ENCODE measurements at places on chromosomes 7 and 10.

- DNase-seq, result no peak
Measured at GRCh38 chr10:23362879-23363792, 18.5 kb upstream of the C10orf67 start.

DNA sequence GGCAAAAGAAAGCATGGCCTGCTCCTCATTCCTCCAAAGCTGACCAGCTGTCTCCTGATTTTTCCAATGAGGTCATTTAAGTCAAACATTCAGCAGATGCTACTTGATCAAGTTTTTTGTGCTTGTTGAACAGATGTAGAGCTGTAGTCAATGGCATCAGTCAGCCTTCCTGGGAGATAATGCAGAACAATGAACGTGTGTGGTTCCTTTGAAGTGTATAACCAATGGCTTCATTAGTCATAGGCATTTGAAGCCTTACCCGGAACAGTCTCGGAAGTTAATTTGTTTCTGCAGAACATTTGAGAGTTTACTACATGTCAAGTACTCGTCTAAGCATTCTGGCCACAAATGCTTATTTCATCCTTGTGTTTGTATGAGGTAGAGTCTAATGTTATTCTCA is 227.1 kb downstream of the ADRA2A start:
- no peak for DNase-seq

GRCh38 chr7:76089865-76090475 is 42.1 kb downstream of the MDH2 start:
- DNase-seq, result no peak

DNA sequence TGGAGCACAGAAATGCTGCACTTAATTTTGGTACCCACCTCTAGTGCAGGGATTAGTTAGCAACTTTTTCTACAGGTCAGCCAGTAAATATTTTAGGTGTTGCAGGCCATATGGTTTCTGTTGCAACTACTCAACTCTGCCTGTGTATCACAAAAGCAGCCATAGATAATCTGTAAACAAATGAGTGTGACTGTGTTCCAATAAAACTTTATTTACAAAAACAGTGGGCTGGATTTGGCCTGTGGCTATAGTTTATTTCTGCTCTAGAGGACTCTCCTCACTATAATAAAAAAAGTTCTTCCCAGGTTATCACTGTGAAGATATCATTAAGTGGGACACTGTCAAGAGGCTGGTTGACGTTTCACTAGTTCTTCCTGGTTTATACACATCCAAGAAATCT is 65.8 kb downstream of the DNAJC12 start:
- no peak for DNase-seq

GRCh38 chr10:71044720-71045119 is 156.4 kb upstream of the PCBD1 start:
- DNase-seq, result no peak

GRCh38 chr10:43263551-43264343 is 3.1 kb downstream of the RASGEF1A start:
- no peak for DNase-seq

DNA sequence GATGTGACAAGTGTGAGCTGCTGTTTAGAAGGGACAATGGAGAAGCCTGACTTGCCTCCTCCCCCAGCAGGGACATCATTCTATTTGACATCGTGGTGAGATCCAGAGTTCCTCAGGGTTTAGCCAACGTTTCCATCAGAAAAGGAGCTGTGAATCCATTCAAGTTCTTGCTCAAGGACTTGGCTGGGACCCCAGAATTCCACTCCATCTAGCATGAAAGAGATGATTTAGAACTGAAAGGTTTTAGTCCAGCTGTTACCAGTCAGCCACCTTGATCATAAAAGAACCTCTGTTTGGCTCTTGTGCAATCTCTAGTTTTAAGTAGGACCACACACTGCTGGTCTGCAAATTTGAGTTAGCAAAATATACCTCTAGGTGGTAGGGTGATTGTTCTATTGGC is 337.6 kb downstream of the FRMD4A start:
- no peak for DNase-seq

DNA sequence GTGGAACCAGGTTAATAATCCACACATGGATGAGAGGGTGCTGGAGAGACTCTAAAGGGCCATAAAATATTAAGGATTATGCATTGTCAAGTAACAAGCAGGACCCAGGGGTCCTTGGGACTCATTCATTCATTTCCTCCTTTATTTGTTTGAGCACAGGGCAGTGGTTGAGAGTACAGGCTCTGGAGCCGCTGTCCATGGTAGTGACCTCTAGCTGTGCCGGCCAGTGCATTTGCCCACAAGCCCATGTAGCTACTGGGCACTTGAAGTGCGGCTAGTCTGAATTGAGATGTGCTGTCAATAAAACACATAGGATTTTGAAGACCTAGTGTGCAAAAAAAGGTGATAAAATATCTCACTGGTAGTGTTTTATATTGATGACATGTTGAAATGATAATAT is 137.6 kb downstream of the C10orf105 start:
- DNase-seq, result no peak

DNA sequence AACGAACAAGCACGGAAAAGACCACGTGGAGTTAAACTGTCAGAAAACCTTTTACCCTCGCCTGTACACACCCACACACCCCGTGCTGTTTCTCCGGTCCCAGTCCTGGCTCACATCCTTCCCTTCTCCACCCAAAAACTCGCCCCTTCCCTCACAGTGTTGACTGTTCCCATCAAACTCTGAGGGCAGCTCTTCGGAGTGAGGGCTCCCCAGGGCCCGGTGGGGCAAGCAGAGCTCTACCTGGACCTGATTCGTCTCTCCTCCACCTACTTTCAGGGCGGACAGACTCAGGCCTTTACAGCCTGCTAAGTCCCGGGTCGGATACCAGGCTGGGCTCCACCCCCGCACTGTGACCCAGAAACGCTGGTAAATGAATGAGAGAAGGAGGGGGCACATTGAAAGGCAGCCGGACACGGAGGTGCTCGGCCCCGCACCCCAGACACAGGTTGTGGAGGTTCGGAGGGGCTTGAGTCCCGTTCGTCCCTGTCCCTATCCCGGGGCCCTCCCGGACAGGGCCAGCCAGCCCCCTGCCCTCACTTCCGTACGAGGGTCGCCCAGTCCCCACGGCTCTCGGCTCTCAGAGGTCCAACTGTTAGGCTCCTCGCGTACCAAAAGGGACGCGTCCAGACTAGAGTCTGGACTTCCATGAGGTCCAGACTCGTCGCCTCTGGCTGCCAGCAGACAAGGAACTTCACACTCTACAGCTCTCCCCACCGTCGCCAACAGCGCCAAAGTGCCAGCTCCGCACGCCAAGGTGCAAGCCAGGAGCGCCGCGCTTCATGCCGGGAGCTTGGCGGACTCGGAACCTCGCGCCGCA is 31.7 kb upstream of the ASL start:
- no peak for DNase-seq

- DNase-seq, result no peak
Measured at GRCh38 chr10:72736828-72737220, 44.9 kb downstream of the MCU start.

GRCh38 chr7:70241536-70242175 is 643.4 kb downstream of the AUTS2 start:
- no peak for DNase-seq

GRCh38 chr10:86969421-86970041 is 1.2 kb downstream of the ADIRF start:
- peak; percentile 36 for DNase-seq

DNA sequence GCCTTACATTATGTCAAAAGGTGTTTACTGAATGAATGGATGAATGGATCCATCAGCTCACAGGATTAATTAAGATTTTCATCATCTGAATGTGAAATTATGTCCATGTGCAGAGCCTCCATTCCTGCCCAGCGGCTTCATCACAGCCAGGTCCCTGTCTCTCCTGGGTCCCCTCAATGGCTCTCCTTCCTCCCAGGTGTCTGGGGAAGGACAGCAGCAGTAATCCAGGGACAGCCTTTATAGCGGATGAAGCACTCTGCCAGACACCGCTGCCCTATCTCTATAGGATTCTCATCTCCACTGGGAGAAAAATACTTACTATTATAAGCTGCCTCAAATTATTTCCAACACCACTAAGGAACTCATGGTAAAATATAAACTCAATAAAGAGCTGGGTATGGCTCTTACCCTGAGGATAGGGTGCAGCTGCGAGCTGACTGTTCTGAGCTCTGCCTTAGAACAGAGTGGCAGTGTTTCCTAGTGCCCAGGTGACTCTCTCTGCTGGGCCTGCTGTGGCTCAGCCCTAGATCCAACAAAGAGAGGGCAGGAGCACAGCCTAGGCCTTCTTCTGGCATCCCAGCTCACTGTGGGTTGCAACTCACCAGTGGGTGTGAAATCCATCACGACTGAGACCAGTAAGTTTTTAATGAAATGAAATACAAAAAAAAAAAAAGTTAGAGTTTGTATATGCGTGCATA is 38.3 kb downstream of the GPRIN2 start:
- DNase-seq, result no peak

- no peak for DNase-seq
Measured at GRCh38 chr7:118239014-118239413, 14.5 kb downstream of the ANKRD7 start.

- DNase-seq, result no peak
Measured at GRCh38 chr10:28714401-28715053, 37.2 kb downstream of the BAMBI start.

- no peak for DNase-seq
Measured at GRCh38 chr10:93656155-93656554, 43.8 kb downstream of the PDE6C start.

DNA sequence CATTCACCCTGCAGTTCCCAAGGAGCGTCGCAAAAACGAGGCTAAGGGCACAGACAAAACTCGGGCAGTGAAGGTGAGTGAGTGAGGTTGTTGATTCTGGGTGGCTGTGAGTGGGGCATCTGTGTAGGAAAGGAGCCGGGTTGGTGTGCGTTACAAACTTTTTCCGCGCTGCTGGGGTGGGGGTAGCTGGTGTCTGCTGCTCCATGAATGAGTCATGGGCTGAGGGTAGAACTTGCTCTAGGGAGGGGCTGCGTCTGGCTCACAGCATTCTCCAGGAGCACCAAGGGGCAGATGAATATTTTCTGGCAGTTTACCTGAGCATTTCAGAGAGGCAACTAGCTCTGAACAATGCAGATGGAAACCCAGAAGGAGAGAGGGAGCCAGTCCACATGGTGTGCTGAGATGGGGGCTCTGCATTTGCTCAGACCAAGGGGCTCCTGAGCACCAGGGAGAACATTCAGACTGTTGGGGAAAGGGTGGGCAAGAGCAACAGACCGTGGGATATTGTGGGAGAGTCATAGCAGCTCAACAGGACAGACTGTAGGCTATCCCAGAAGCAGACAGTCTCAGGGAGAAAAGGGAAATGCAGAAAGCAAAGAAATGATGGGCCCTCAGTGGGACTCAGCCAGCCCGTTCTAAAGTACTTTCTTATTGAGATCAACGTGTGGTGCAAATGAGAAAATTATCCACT is 18.8 kb downstream of the NOBOX start:
- DNase-seq, result no peak

- no peak for DNase-seq
Measured at GRCh38 chr7:135321556-135321955, 87.9 kb downstream of the STRA8 start.

- DNase-seq, result no peak
Measured at GRCh38 chr7:120695848-120696247, 162.1 kb downstream of the TSPAN12 start.

- DNase-seq, result no peak
Measured at GRCh38 chr10:11513727-11514126, 97.7 kb downstream of the USP6NL start.

GRCh38 chr10:48254750-48255512 is 19.6 kb downstream of the FRMPD2 start:
- no peak for DNase-seq

DNA sequence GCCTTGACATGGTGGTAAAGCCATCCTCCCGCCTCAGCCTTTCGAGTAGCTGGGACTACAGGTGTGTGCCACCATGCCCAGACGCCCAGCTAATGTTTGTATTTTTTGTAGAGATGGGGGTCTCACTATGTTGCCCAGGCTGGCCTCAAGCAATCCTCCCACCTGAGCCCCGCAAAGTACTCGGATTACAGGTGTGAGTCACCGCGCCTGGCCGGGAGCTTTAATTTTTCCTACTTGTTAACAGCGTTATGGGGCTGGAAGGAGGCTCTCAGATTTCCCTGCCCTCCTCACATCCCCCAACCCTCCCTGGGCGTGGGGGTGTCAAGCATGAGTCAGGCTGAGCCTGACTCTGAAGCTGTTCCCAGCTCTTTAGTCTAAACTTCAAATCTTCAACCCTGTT is 8.3 kb downstream of the ALKBH4 start:
- no peak for DNase-seq

DNA sequence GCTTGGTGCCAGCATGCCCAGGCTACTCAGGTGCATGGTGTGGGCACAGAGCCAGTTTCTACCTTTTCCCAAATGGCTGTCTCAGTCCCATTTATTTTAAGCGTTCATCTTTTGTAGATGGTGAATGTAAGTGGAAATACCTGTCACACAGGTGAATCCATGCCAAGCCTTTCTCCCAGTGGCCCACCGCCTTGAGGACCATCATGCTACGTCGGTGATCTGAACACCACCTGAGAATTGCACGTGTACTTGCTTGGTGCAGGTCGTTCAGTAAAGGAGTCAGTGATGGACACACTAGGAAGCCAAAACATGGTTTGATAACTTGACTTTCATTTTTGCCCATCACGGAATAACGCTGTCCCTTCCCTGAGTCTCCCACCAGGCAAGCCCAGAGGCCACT is 666.7 kb upstream of the FOXK1 start:
- DNase-seq, result no peak

GRCh38 chr7:39133088-39133487 is 155.4 kb downstream of the POU6F2 start:
- no peak for DNase-seq

DNA sequence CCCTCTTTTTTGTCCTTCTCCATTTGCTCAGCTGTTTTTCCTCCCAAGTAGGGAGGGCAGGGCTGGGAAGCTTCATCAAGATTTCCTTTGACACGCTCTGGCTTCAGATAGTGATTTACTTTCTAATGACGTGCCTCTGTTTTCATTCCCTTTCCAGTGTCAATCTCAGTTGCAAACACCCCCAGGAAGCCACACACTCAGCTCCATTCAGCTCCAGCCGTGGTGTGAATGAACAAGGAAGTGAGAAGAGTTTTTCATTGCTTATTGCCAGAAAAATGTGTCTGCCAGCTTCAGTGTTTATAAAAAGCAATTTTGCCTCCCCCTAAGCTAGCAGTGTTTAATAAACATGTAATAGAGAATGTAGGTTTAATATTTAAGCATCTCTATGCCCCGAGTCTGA is 108.7 kb upstream of the DPP6 start:
- no peak for DNase-seq

DNA sequence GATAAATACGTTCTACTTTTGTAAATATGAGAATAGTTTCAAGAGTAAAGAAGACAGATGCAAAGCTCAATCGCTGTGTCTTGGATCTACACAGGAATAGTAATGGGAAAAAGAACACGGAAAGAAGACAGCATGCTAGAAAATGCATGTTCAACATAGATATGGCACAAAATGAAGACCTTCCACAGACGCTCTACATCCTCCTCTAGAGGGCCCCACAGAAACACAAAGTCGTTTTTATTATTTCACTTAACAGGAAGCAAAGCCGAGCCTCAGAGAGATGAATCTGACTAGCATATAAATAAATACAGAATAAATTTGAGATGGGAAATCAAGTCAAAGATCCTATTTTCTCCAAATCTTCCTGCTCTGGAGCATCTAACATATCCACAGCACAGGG is 292.6 kb downstream of the PARD3 start:
- no peak for DNase-seq

GRCh38 chr10:52654201-52654600 is 118.4 kb downstream of the MBL2 start:
- DNase-seq, result no peak

- no peak for DNase-seq
Measured at GRCh38 chr10:126215746-126216631, 172.3 kb downstream of the ADAM12 start.

GRCh38 chr10:60910543-60910942 is 33.4 kb downstream of the RHOBTB1 start:
- DNase-seq, result no peak

- DNase-seq, result no peak
Measured at GRCh38 chr7:38481401-38481800, 149.8 kb downstream of the AMPH start.

Measured in NCI-H2171 (cell line).